NCI-H187 treated with DMSO at 0.1 percent for 48 hours (cell line): ENCODE measurements at places on chromosomes 16 and 17.

DNA sequence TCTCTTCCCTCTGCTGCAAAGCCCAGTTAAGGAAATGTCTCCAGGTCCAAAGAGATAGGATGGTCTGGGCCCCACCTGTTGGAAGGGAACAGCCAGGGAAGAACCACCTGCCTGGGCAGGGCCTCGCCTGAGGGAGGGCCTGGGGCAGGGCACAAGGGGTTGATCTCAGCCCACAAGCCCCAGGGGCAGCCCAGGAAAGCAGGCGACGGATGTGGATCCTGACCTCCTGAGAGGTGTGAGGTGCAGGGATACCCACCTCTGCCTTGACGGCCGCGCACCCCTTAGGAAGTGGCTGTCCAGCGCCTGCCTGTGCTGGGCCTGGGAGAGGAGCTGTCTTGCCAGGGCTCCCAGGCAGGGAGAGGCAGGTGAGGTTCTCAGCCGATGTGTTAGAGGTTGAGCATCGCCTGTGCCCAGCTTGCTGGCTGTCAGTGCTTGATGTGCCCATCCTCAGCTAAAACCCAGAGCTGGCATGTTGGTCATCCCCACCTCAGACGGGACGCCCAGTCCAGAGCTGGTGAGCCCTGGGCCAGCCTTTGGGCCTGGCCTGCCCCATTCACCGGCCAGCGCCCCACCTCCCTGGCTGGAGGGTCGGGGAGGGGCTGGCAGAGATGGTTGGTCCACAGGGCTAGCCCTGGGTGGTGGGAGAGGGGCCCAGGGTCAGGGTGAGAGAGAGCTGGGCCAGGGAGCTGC lies 434 bp downstream of the CEMP1 start:
- no peak for DNase-seq

- DNase-seq, result no peak
These were observed 51.3 kb downstream of the ZFP90 start for GRCh38 chr16:68590201-68590994.

DNA sequence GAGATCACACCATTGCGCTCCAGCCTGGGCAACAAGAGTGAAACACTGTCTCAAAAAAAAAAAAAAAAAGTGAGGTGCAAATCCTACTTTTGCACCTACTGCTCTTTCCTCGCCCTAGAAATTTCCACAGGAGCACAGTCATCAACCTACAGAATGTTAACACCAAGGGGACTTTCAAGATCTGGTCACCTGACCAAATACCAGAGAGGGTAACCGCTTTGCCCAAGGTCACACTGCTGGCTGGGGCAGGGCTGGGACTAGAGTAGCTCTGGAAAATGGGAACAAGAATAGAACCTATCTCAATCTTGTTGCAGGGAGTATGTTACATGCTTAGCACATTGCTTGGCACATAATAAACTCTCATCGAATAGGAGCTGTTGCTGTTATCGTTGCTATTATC lies 6.3 kb upstream of the MLLT6 start:
- DNase-seq, result no peak

DNA sequence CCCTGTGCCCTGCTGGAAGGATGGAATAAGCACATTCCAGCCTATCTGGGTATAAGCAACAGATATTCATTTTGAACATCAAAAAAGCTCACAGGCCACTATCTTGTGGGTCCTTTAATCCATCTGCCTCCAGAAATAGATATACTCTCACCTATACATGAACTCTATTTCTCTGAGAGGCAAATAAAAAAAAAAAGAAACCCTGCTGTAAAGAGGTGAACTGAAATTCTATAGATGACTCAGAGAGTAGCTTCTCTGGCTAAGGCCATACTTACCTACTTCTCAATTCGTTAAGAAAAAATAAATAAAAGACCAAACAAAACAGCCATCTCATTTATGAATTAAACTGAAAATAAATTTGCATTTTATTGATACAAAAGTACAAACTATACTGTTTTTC lies 86.3 kb downstream of the DYNLRB2 start:
- DNase-seq, result no peak

GRCh38 chr17:52147872-52148271 lies 10.6 kb downstream of the CA10 start:
- no peak for DNase-seq

- no peak for DNase-seq
These were observed 209.4 kb upstream of the CIBAR2 start for GRCh38 chr16:85321509-85322271.

DNA sequence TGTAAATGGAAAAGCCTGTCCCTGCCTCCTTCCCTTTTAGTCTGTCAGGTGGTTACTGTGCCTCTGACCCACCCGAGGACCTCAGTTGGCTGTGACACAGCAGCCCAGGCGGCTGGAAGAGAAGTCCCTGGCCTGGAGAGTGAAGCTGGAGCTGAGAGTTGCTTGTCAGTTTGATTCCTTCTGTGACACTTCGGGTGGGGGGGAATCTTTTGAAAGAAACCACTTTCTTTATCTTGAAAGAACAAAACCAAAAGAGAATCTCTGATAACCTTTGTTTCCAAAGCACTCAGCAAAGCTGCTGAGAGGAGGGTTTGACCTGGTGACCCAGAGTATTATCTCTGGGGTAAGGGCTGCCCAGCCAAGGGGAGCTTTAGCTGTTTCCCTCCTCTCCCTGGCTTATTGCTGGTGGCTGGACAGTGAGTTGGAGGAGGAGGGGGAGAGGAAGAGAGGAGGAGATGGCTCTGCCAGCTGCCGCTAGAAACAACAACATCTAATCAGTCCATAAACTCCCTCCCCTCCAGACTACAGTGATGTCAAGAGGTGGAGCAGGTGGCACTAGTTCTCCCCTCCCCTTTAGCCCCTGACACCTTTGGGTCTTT lies 34.0 kb downstream of the YPEL2 start:
- no peak for DNase-seq

DNA sequence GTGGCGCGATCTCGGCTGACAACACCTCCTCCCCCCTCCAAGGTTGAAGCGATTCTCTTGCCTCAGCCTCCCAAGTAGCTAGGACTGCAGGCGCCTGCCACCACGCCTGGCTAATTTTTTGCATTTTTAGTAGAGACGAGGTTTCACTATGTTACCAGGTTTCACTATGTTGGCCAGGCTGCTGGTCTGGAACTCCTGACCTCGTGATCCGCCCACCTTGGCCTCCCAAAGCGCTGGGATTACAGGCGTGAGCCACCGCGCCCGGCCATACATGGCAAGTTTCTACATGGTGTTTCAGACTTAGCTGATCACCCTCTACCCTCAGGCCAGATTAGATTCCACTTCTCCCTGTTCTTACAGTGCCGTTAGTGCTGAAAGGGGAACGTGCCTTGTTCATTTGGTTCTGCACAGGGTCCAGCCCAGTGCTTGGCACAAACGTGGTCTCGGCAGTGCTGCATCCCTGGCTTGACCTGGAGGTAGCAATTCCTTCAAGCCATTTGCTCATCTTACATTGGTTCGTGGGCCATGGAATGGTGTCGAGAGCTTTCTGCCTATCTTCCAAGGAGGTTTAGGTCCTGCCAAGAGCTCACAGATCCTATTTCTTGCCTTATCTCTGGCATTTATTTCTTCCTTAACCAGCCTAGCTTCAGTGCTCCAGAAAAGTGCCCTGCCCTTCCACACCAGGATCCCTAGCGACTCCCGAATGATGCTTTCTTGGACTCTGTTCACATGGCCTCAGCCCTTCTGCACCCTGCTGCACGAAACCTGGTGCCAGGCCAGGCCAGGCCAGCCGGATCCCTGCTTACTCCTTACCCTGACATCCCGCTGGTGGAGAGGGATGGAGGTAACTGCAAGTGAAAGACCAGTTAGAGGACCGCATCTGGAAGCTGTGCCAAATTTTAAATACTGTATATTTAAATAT lies 14.8 kb upstream of the AURKB start:
- no peak for DNase-seq
